ENCODE measurements at places on chromosomes 7 and 10. TPM values are rescaled to one million over a fixed set of nuclear protein-coding genes. Genes with fewer than 3 reads are reported as not detected.

Gene STEAP2
- polyA plus RNA-seq, result 5.1 TPM

Gene ACTR3C
- 0.91 TPM for polyA plus RNA-seq

Gene BICC1
- polyA plus RNA-seq, result 32.1 TPM

Gene GJC3
- not detected for polyA plus RNA-seq

Gene SPDYE6
- polyA plus RNA-seq, result not detected

Gene OR2A42
- polyA plus RNA-seq, result 0.02 TPM

DNA sequence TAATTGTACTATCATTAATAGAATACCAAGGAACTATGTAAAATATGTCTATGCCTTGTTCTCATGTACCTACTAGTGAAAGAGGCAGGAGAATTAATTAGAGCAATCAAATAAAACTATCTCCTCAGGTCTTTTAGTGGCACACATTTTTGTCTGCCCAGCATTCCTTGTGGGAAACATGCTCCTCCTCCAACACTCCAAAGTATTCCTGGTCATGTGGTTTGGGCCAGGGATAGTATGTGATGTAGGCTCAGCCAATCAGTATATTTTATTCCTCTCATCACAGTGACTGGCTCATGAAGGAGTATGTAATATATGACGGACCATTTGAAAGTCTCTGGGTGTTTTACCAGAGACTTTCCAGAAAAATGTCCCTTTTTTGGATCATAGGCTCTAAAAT lies 16.7 kb upstream of the SYPL1 start:
- no peak for DNase-seq

DNA sequence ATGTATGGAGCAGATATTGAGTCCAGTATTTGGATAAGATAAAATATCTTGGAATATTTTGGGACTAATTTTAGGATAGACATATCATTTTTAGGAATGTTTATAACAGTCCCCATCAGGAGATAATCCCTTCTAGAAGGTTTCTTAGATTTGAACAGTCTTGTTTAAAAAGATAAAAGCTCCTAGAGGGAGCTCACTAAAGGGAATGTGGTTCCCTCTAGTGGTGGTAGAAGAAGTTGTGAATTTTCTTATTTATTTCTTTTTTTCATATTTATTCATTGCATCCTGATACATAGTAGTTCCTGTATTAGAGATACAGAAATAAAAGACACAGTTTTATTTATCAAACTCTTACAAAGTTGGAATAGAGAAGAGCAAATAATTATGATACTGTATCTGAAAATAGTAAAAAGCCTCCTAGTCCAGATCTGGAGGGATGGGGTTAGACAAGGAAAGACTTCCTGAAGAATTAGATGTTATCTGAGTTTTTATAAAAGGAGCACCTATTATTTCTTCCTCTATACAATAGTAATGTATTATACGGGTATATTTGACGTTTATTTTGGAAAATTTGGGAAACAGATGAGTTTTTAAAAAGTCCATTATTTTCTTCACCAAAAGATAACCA lies 24.5 kb upstream of the KLF14 start:
- DNase-seq, result peak; percentile 5

DNA sequence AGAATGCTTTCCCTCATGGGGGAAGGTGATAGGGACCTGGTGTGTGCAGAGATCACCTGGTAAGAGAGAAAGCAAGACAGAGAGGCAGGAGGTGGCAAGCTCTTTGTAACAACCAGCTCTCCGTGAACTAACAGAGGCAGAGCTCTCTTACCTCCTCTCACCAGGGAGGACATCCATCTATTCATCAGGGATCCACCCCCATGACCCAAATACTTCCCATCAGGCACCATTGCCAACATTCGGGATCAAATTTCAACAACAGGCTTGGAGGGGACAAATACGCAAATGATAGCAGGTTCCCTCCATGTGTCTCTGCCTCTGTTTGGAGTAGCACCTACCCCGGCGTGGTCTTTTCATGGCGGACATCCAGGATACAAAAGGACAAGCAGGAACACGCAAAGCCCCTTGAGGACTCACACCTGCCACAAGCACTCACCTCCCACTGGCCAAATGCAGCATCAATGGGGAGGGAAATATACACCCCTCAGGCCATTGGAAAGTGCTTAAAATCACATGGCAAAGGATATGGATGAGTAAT lies 431.2 kb upstream of the AUTS2 start:
- DNase-seq, result no peak

DNA sequence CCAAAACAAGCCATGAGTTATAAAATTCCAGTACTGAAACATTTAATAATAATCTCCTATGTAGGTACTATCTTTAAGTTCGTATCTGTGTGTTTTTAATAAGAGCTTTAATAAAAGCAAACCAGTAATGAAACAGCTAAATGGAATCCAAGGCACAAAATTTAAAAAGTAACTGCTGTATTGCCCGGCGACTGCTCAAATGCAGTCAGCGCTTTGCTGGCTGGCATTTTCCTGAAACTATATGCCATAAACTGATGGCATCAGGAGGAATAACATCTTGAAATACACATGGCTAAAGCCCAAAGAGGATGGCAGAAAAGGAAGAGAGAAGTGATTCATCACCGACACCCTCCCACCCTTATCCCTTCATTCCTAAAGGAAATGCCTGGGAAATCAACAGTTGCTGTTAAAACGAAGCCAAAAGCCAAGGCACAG lies 133.1 kb downstream of the CUBN start:
- DNase-seq, result no peak
